Adrenal gland (tissue), 19 donors: ENCODE measurements at places on chromosomes 11 and 22. TPM values are rescaled to one million over a fixed set of nuclear protein-coding genes. Genes with fewer than 3 reads are reported as not detected.
A peak's percentile ranks its signal among the peaks of the same experiment; 100 is the strongest.

- peak; percentile 75 for DNase-seq
Observed at GRCh38 chr22:27804470-27805297, 3.1 kb upstream of the MN1 start.

- DNase-seq: no peak
Observed at GRCh38 chr11:2913019-2913431, 16.2 kb downstream of the PHLDA2 start.

DNA sequence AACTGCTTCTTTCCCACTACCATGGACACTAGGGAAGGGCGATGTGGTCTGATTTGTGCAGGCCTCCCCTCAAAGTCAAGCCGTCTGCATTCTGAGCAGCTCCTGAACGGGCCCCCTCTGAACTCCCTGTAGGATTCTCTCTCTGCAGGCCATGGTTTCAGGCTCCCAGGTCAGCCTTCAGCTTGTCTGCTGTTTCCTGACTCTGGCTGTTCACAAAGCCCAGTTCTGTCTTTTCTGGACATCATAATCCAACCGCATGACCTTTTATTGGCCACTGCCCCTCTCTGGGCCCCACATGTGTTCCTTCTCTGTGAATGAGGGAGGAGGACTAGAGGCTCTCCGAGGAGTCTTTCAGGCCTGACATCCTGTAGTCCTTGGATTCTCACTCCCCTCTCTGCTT lies 161.0 kb downstream of the FEZ1 start:
- DNase-seq: no peak

DNA sequence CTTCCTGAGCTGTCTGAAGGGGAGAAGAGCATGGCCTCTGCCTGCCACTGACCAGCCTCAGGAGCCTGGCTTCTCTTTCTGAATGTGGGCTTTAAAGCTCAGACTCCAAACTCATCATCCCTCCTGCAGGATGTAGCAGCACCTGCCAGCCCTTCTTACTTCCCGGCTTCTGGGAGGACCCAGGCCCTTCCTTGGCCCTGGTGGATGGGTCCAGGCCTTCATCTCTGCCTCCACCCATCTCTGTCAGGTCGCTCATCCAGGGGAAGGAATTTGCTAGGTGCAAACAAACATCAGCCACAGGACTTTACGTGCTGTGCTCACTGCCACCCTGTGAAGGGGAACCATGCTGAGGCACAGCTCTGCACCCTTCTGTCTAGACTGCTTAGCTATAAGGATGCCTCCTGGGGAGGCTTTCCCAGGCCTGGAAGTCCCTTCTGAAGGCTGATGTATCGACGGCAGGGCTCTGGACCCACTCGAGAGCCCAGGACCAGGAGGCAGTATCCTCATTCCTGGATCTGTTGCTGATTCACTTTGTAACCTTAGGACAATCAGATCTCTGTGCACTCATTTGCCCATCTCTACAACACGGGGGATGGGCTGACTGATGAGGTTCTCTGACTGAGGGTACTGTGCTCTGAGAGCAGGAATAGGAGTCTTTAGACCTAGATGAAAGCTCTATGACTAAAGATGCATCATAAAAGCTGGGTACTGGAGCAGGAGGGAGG lies 30.9 kb downstream of the USP35 start:
- DNase-seq: peak; percentile 3

Gene CHADL
- 21.9 TPM for polyA plus RNA-seq

Gene DBX1
- not detected for polyA plus RNA-seq

Gene TEAD1
- polyA plus RNA-seq: 7.0 TPM

Gene P2RY2
- 1.3 TPM for polyA plus RNA-seq
